Lower leg skin (tissue), 4 donors: ENCODE measurements at places on chromosomes 7 and 10.

- DNase-seq: peak; percentile 22
Observed at GRCh38 chr10:7819121-7819460, 786 bp downstream of the TAF3 start.

GRCh38 chr7:155538293-155538692, 8.1 kb downstream of the CNPY1 start:
- DNase-seq: no peak

DNA sequence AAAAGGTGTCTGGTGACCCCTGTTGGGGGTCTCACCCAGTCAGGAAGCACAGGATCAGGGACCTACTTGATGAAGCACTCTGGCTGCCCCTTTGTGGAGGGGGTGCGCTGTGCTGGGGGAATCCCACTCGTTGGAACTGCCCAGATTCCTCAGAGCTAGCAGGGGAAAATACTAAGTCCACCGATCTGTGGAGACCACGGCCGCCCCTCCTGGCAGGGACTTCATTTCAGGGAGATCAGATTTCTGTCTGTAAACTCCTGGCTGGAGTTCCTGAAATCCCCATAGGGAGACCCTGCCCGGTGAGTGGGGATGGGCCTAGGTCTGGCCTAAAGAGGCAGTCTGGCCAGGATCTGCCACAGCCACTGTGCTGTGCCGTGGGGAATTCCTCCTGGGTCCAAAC, 79.3 kb upstream of the ADCY1 start:
- no peak for DNase-seq

DNA sequence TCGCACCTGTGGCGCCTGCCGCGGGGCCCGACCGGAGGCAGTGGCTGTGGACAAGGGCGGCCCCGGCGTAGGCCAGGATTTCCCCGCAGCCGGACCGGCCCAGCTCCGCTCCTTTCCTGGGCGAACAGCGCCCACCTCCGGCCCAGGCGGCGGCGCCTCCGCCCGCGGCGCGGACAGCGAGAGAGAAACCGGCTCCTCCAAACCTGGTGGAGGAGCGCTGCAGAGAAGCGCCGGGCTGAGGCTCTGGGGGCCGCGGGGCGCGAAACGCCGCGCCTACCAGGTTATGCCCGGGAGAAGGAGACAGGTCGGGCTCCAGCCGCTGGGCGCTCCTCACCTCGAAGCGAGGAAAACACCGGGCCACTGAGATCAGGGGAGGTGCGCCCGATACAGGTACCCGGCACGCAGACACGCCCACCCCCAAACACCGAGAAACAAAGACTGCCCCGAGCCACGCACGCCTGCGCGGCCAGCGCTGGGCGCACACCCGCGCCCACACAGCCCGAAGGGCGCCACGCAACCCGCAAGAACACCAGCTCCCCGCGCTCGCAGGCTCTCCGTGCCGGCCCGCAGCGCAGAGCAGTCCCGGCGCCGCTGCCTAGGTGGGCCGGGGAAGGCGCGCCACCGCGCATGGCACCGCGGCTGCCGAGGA, 3.3 kb downstream of the GRID1 start:
- no peak for DNase-seq

- DNase-seq: no peak
Observed at GRCh38 chr10:129161150-129161549, 305.9 kb upstream of the MGMT start.

DNA sequence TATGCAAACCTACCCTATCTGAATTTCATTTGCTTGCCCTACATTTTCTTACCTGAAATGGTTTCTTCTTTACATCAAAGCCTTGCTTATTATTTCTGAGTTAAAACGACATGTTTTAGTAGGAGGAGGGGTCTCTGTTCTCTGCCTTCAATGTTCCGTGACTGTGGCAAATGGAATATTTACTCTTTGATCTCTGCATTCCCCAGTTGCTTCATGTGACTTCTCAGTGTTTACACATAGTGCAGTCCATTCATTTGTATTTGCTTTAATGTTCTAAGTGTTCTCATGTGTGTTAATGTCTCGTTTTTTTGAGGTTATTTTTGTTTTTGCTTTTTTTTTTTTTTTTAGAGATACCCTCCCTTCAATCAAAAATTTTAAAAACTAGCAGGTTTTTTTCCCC, 75.8 kb downstream of the GNAI1 start:
- DNase-seq: no peak

DNA sequence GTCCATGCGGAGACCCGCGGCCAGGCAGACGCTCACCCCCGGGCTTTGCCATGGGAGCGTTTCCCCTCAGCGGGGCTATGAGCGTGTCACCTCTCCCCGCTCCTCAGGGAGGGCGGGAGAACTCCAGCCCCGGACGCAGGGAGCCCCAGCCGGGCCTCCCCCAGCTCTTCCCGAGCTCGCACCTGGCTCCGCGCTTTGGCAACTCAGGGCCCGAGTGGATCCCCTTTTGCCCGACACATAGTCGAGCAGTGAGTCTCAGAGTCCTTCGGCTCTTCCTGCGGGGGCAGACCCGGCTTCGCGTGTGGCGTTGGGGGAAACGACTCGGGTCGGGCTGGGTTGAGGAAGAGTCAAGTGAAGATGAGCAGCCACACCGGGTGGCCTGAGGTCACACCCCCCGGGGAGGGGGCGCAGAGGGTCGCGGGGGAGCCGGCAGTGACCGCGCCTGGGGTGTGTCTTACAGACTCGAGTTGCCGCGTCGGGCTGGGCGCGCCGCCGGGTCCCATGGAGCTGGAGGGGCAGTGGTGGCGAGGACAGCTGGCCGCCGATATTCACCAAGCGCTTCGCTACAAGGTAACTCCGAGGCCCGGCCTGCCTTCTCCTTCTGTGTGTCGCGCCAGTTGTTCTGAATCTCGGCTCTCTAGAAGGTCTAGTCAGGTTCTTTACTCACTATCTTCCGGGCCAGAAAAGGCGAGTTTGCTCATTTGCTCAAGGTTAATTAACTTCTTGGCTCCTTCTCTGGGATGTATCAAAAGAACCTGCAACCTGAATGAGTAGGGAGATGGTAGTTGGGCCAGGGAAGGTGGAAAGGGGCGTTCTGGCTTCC, 721 bp downstream of the CCNJ start:
- DNase-seq: peak; percentile 90

DNA sequence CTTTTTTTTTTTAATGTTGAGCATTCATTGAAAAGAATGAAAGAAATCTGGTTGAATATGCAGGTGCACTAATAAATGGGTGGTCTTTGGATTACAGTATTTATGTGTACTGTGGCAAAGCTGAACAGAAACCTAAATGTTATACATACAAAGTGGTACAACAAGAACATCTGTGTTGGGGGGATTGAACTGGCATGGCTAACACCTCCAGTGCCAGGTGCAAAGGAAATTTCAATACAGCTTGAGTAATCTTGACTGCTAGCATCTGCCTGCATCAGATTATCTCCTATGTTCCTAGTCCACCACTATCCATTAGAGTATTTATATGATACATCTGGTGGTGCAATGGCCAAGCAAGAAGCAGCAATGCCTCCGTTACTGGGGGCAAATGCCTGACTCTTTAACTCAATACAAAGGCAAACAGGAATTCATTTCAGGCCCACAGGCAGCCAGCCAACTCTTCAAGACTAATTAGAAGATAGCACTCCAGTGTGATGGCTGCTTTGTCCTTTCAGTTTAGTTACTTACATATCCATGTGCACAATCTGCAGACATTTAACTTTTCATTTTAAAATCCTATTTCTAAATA, 220.5 kb upstream of the ETV1 start:
- DNase-seq: no peak

GRCh38 chr10:29922226-29922625, 137.2 kb downstream of the JCAD start:
- DNase-seq: no peak

- DNase-seq: peak; percentile 82
Observed at GRCh38 chr10:77554996-77555397, 82.6 kb downstream of the KCNMA1 start.

- DNase-seq: no peak
Observed at GRCh38 chr7:48575516-48575915, 348.8 kb upstream of the CDC14C start.

- no peak for DNase-seq
Observed at GRCh38 chr10:28592953-28593352, 60.0 kb downstream of the WAC start.

DNA sequence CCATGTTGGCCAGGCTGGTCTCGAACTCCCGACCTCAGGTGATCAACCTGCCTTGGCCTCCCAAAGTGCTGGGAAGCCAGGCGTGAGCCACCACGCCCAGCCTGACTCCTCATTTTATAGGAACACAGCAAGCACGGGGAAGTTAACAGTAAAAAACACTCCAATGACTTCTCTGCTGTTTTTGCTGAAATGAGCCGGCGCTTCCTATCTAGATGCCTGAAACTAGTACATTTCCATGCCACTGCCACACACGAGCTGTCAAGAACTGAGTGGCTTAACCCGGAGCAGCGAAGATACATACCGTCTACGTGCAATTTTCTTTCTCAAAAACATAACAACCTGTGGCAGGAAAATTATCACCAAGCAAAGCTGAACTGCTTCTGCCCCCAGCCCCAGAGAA, 16.8 kb downstream of the DAGLB start:
- no peak for DNase-seq

DNA sequence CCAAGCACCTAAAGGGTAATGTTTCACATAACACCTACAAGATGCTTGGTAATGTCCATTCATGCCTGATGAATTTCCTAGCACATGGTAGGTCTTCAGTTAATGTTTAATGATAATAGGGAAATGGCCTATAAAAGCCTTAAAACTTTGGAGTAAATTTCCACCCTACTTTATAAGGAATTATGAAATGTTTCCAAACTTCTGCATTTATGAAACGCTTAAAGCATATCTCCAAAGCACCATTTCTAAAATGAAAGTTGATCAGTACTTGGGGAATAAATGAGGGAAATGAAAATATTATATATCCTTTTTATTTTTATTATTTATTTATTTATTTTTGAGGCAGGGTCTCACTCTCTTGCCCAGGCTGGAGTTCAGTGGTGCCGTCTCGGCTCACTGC, 51.8 kb downstream of the INPP5F start:
- DNase-seq: no peak

DNA sequence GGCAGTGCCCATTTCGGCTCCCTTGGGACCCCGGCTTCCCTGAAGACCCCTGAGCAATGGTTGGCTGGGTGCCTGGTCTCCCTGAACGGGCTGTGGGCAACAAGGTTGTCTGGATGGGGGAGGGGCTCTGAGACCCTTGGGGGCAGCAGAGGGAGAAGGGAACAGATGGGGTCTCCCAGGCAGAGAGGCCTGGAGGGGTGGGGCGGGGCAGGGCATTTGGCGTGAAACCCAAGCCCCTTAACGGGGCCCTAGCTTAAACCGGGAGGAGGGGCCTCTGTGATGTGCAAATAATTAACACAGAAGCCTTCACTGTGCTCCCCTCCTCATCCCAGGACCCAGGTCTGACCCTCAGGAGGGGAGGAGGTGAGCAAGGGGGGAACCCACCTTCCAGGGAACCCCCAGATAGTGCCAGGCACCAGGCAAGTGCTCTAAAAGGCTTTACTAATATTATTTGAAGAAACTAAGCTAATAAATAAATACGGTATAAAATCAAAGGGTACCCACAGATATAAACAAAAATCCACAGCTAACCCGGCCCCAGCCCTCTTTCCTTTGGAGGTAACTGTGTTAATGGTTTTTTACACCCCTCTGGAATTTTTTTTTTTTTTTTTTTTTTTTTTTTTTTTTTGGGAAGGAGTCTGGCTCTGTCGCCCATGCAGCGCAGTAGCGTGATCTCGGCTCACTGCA, 170.8 kb downstream of the RNF216 start:
- DNase-seq: no peak

DNA sequence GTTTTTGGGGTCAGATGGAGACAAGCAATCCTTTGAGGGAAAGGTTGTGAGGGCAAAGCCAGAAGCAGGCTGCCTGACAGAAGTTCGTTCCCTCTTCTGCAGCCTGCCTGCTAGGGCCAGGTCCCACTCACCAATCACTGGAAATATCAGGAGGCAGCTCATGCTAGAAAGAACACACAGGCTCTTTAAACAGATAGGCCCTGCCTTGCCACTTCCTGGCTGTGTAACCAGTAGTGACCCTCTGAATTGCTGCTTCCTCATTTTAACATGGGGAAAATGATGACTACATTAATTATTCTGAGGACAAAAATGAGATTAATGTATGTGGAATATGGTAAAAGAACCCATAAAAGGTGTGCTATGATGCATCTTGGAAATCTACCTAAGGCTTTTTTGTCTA, 50.5 kb upstream of the MRLN start:
- no peak for DNase-seq

- DNase-seq: no peak
Observed at GRCh38 chr10:2949948-2950354, 117.4 kb upstream of the PFKP start.

DNA sequence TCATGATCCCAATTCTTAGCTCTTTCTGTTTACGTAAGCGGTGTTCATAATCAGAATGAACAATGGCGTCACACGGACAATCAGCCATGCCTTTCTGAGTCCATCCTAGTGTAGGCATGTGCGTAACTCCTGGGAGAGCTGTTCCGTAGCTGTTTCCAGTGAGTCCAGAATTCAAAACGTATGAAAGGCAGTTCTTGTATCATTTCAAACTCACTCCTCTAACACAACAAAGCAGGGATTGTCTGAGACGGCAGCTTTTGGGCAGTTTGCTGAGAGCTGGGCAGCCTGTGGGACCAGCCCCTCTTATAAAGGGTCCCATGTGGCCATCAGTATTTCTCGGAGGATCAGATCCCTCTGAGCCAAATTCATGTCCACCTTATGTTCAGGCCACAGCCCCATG, 43.4 kb downstream of the PSPH start:
- DNase-seq: no peak

- DNase-seq: peak; percentile 70
Observed at GRCh38 chr10:66414943-66415342, 510.9 kb upstream of the LRRTM3 start.

- no peak for DNase-seq
Observed at GRCh38 chr7:25313526-25313925, 85.2 kb upstream of the NPVF start.

DNA sequence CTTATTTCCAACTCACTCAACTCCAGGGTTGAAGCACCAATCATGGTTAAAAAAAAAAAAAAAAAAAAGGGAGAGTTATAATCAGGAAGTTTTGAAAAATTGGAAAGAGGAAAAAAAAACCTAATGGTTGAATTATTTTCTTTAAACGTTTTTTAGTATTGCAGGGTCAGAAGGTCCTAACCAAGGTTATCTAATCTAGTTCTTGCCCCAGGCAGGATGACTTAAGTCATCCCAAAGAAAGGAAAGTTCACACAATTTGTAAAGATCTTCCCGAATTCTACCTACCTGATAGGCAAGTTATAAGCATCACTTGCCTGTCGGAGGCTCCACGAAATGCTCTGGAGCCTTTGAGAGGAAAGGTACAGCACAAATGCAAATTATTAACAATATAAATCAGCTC, 208.1 kb upstream of the PLXNA4 start:
- no peak for DNase-seq
